Lower leg skin (tissue), 4 donors: ENCODE measurements at places on chromosomes 7 and 10. TPM values are rescaled to one million over a fixed set of nuclear protein-coding genes. Genes with fewer than 3 reads are reported as not detected.
A peak's percentile ranks its signal among the peaks of the same experiment; 100 is the strongest.

The LIPF gene
- not detected for total RNA-seq

DNA sequence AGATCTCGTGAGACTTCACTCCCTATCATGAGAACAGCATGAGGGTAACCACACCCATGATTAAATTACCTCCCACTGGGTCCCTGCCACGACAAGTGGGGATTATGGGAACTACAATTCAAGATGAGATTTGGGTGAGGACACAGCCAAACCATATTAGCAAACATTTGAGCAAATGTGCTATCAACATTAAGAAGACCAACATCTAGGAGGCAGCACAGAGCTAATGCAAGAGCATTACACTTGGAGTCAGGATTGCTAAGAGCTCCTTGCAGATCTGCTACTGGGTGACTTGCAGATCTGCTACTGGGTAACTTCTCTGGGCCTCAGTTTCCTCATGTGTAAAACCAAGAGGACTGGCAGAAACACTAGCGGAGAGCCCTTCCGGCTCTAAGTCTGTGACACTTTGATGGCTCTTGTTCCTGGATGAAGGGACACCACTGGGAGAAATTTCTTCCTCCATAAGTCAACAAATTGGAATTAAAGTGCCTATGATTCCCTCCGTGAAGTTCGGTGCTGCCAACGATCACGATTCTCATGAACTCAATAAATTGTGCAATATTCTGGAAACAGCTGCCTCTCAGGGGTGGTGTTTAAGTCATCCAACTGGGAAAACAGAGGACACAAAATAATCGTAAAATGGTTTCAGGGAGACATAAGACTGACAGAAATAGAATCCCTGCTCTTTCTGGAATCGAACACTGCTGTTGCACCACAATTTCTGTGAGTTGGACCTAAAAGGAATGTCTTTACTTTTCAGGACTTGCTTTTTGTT, 115.8 kb upstream of the ITGB1 start:
- no peak for DNase-seq

DNA sequence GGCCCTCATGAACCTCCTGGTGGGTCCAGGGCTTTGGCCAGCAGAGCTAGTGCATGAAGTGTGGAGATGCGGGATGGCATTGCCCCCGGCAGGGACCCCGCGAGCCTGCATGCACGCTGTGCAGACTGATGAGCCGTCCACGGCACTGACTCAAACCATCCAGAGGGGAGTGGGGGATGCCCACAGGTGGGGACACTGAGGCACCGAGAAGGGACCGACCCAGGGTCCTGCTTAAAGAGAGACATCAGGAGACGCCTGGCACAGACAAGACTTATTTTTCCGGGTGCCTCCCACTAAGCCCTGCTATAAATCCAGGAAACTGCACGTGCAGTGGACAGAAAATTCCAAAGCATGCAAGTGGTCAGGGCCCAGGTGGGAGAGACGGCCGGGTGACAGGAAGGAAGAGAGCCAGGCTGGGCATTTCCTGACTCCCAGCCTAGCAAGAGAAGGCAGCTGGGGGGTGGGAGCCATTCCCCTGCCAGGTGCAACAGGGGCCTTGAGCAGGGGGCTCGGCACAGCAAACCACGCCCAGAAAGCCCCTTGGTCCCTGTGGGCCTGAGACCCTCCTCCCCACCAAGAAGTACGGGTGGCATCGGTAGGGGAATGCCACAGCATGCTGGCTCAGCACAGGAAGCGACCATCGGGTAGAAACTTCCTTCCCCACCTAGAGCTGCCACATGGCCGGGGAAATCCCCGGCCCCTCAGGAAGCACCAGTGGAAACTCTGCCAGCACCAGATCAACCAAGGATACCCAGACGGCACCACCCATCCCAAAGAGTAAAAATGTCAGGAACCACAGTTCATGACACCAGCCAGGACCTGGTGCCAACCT, 91.5 kb downstream of the FOXL3 start:
- DNase-seq = no peak

The SEMA3C gene
- total RNA-seq = 53.0 TPM

GRCh38 chr10:88873757-88874156, 6.3 kb upstream of the STAMBPL1 start:
- DNase-seq = no peak

DNA sequence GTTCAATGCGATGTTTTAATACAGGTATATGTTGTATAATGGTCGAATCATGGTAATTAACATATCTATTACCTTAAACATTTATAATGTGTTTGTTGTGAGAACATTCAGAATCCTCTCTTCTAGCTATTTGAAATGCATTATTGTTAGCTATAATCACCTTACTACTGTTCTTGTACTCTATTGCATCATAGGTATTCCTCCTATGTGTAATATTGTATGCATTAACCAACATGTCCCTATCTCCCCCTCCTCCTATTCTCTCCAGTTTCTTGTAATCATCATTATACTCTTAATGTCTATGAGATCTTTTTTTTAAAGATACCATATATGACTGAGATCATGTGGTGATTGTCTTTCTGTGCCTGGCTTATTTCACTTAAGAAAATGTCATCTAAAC, 235.2 kb downstream of the ATRNL1 start:
- no peak for DNase-seq

The TDRD1 gene
- 0.34 TPM for total RNA-seq

The OR9A2 gene
- total RNA-seq = not detected

DNA sequence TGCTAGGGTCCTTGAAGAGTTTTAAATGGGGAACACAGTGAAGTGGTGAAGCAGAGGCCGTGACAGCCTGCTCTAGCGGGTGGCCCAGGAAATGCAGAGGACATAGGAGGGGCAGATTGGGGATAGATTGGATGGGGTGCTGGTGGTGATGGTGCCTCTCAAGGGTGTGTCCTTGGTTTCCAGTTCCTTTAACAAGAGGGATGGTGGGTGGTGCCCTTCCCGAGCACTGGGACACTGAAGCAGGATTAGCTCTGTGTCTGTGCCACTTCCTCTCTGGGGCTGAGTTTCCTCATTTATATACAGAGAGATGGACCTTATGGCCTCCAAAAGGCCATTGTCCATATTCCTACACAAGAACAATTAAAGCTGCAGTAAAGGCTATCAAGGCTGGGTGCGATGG, 285.5 kb downstream of the TCF7L2 start:
- DNase-seq = no peak

The AASS gene
- 9.0 TPM for total RNA-seq

DNA sequence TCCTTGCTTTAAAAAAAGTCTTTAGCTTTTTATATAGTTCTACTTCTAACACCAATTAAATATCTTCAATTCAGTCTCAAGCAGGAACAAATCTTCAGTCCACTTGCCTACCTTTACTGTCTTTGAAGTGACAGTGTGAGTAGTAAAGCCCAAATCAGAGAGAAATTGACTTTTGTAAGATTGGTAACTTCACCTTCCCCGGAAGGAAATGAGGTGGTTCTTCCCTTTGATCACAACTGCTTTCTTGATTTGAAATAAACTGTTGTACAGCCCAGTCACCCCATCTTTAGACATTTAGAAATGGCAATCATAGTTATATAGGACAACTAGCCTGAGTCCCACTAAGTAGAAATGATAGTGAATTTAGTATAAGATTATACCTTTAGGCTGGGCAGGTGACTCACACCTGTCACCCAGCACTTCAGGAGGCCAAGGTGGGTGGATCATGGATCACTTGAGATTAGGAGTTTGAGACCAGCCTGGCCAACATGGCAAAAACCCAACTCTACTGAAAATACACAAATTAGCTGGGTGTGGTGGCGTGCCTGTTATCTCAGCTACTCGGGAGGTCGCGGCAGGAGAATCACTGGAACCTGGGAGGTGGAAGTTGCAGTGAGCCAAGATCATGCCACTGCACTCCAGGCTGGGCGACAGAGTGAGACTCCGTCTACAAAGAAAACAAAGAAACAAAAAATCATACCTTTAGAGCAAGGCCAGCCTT, 4.7 kb downstream of the FAS start:
- DNase-seq = no peak

- no peak for DNase-seq
These were observed 61.9 kb downstream of the CACUL1 start for GRCh38 chr10:118692872-118693271.

DNA sequence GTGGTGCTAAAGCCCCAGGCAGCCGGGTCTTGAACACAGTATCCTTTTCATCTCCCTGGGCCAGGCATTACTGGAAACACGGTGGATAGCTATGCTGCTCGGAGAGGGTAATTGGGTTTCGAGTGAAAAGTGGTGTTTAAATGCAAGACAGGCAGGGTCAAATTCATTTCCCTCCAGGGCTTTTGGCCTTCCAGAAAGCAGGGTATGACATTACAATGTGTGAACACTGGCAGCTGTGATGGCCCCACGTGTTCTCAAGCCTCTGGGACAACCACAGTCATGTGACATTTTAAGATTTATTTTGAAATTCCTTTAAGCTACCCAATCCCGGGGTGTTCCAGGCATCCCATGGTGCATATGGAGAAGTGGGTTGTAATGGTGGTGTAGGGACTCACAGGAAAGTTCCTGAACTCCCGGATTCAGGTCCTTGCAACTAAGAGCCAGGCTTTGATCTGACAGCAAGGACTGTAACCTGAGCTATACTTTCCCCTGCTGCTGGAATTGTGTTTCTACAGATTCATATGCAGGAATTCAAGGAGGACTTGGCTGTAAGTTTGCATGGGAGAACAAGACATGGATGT, 46.8 kb downstream of the INSYN2A start:
- no peak for DNase-seq

DNA sequence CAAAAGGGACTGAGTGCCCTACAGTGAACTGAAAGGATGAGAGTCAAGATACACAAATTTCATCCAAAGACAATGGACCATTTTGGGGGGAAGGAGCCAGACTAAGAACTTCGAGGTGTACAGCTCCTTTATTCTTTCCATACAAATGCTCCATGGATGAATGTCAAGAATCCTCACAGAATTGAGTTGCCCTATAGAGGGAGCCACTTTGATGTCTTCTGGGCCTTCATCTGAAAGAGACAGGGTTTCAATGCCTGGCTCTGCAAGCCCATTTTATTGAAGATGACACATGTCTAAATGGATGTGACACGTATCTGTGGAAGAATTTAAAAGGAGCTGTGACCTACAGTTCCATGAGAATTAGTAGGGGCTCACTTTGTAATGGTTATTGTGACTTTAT, 32.0 kb upstream of the NRG3 start:
- DNase-seq = no peak

- peak; percentile 75 for DNase-seq
These were observed 86.9 kb downstream of the CARD11 start for GRCh38 chr7:2956526-2957368.

DNA sequence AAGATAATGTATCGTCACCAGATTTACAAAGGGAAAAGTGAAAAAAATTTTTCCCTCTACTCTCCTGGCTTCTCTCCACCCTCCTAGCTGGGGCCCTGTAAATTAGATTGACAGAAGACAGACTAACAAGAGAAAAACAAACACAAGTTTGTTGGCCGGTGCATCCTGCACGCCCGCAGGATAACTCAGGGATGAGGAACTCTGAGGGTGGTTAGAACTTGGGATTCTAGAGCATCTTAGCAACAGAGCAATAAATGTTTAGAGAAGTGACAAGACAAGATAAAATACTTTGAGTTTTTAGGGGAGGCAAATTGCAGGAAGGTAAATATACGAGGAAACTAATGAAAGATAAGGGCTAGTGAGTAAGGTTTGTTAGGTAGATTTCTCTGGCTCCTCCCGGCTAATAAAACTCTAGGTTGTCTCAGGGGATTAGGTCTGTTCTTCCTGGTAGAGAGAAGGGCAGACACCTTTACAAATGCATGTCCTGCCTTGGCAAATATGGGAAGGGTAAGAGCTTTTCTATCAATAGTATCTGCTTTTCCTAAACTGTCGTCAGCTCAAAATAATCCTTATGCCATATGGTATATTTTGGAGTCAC, 4.3 kb upstream of the UCN3 start:
- no peak for DNase-seq

DNA sequence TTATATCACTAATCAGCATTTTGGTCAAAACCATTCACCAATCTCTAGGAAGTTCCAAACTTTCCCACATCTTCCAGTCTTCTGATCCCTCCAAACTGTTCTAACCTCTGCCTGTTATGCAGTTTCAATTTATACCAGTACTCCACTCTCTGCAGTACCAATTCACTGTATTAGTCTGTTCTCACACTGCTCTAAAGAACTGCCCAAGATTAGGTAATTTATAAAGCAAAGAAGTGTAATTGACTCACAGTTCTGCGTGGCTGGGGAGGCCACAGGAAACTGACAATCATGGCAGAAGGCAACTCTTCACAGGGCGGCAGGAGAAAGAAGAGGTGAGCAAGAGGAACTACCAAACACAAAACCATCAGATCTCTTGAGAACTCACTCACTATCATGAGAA, 374.9 kb downstream of the SORCS1 start:
- no peak for DNase-seq

- no peak for DNase-seq
These were observed 155.9 kb upstream of the SLC13A1 start for GRCh38 chr7:123355576-123356190.

The DIP2C gene
- 14.7 TPM for total RNA-seq

The SGCE gene
- total RNA-seq = 25.7 TPM

DNA sequence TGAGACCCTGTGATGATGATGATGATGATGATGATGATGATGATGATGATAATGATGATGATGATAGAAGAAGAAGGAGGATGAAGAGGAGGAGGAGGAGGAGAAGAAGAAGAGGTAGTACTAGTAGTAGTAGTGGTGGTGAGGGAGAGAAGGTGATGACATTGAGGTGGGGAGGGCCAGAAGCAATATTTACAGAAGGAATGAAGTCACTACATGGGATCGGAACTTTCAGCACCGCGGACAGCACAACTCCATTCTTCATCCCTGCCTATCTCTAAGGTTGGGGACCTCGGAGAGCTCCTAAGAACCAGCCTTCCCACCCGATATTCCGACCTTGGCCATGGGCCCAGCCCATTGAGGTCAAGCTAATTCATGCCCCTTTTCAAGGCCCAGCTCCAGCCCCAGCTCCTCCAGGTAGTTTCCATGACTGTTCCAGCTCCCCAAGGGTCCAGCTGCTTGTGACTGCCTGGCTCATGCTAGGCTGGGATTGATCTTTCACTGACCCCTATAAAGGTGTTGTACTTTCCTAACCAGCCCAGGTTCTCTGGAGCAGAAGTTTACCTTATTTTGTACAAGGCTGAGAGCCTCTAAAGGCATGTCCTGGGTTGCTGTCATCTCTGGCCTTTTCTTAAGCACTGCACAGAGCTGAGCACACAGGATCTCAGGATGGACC, 10.3 kb downstream of the CRHR2 start:
- no peak for DNase-seq
